ENCODE measurements at places on chromosomes 5 and 9. TPM values are rescaled to one million over a fixed set of nuclear protein-coding genes. Genes with fewer than 3 reads are reported as not detected.

GRCh38 chr9:14345354-14346230, 31.7 kb upstream of the NFIB start:
- no peak for DNase-seq

DNA sequence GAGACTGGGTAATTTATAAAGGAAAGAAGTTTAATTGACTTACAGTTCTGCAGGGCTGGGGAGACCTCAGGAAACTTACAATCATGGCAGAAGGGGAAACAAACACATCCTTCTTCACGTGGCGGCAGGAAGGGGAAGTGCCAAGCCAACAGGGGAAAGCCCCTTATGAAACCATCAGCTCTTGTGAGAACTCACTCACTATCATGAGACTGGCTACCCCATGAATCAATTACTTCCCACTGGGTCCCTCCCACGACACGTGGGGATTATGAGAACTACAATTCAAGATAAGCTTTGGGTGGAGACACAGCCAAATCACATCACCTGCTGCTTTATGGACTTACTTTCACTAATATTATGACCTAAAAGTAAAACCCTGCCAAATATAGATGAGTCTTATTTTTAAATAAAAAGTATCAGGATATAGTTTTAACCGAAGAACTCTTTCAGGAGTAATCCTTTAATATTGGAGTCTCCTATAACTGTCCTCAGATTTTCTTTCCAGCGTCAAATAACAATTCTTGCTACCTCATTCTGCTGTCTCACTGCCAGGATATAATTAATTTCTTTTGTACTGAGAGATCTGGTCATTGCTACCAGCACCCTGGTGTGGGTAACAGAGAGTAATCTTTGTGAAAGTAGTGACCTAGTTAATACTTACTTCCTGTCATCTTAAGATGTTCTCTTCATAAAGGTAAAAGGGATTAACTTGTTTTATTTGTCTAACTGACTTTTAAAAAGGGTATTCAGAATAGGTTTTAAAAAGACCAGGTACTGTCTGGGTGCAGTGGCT, 68.6 kb downstream of the NLN start:
- no peak for DNase-seq

DNA sequence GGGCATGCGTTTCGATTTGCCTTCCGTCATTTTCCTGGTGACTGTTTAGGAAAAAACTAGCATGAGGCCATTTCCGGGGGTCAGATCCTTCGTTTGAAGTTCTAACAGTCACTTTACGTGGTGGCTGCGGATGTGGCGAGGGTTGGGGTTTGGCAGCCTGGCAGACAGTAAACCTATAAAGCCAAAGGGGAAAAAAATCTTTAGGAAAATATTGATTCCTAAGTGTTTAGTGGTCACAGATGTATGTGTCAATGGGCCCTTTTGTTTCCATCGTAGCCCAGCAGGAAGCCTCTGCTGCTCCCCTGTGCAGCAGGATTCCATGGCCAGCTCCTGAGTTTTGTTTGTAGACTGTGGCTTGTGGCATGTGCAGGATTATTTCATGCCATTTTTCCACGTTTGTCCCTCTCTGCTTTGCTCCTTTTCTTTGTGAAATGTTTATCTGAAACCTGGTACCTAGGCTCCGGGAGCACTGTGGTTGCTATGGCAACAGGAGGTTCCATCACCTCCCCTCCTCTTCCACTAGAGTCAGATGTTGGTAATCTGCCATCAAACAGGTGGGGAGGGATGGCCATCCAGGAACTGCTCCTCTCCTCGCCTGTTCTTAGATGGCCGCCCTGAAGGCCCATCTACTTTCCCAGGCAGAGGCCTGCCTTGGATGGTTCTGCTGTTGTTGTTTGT, 202.3 kb downstream of the AOPEP start:
- DNase-seq, result no peak

DNA sequence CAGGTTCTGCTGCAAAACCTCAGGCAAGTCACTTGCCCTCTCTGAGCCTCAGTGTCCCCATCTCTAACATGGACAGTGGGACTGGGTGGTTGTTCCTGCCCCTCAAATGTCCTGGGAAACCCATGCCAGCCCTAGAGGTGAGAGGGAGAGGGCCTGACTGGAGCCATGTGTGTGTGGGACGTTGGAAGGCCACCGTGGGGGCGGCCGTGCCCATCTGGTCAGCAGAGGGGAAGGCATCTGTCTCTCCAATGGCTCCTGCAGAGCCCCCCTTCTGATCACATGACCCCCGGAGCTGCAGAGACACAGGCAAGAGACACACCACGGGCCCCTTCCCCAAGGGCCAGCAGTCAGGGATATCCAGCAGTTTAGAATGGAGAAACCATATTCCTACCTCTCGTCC, 1.7 kb downstream of the DNM1 start:
- no peak for DNase-seq

AQP3 gene
- total RNA-seq, result 0.86 TPM

GRCh38 chr9:72478966-72479365, 42.4 kb upstream of the TMC1 start:
- no peak for DNase-seq
